HEK293T (cell line): ENCODE measurements at places on chromosomes 16 and 17.

DNA sequence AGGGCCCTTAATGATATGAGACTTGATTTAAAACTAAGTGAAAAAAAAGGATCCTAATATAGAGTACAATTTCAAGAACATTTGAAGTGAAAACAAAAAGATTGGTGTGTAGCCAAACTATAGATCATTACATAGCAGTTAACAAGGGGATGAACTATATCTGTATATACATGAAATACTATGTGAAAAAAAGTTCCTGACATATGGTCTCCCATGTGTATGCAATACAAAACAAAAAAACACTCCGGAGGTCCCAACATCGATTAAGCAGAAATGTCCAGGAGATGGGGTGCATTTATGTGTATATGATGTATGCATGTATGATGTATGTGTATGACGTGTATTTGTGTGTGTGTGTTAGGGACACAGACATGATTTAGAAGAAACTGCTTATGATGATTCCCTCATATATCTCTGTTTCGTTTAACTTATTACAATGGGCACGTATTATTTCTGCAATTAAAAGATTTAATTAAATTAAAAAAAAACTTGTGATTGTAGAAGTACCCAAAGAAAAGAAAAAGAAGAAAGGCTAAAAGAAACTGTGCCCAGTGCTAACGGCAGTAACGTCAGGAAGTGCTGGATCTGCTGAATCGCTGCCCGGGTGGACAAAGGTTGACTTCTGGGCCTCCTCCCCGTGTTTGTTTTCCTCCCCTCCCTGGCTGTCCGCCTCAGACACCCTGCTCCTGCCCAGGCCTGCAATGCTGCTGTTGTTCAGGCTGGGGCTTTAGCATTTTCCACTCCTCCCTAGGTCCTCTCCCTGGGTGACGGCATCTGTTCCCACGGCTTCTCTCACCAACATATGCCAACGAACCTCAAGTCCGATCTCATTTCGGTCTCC, 36.9 kb downstream of the TBX4 start:
- DNase-seq, result no peak

DNA sequence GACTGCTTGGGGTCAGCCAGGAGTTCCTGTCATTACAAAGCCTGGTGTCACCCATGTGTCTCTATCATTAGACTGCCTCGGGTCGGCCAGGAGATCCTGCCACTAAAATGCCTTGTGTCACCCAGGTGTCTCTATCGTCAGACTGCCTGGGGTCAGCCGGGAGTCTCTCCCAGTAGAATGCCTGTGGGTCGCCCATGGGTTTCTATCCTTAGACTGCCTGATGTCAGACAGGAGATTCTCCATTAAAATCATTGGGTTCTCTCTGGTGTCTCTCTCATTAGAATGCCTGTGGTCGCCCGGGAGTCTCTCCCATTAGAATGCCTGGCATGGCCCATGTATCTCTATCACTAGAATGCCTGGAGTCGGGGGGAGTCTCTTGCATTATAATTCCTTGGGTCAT, 2231.0 kb downstream of the TP53TG3F start:
- no peak for DNase-seq

- DNase-seq, result no peak
Measured at GRCh38 chr17:1627182-1627981, 1.3 kb downstream of the SLC43A2 start.

- no peak for DNase-seq
Measured at GRCh38 chr17:72267601-72268000, 146.8 kb downstream of the SOX9 start.

- peak; percentile 72 for DNase-seq
Measured at GRCh38 chr16:86363836-86364618, 146.3 kb upstream of the FOXF1 start.

DNA sequence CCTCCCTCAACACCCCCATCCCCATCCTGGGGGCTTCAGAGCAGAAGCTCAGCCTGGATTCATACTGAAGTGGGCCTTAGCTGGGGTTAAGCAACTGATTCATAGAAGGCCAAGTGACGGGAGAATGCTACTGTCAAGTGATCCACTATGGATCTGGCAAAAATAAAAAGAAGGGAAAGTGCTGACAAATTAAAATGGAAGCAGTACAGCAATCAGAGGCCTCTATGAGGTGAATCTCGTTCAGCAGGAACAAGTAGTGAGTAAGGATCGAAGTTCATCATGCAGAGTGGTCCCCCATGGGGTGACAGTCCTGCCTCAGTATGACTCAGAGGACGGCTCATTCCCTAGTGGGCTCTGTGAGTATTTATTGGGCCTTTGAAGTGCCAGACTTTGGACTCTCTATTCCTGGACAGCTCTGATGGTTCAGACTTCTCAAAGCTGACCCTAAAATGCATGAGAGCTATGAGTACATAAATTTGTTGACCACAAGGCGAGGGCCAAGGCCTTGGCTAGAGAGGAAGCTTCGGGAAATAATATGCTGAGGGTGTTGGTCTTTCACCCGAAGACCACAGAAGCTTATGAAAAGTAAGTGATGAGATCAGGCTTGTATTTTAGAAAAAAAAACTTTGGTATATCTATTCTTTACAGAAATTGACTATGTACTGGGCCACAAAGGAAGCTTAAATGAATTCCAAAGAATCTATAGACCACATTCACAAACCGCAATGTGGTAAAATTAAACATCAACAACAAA, 5.3 kb upstream of the NSMCE1 start:
- DNase-seq, result no peak

GRCh38 chr16:68756239-68756915, 19.3 kb downstream of the CDH1 start:
- no peak for DNase-seq

GRCh38 chr17:68351395-68351794, 60.1 kb downstream of the ARSG start:
- no peak for DNase-seq

- no peak for DNase-seq
Measured at GRCh38 chr17:2719861-2720260, 8.3 kb upstream of the CLUH start.

- no peak for DNase-seq
Measured at GRCh38 chr17:50564916-50565315, 4.4 kb downstream of the CACNA1G start.

DNA sequence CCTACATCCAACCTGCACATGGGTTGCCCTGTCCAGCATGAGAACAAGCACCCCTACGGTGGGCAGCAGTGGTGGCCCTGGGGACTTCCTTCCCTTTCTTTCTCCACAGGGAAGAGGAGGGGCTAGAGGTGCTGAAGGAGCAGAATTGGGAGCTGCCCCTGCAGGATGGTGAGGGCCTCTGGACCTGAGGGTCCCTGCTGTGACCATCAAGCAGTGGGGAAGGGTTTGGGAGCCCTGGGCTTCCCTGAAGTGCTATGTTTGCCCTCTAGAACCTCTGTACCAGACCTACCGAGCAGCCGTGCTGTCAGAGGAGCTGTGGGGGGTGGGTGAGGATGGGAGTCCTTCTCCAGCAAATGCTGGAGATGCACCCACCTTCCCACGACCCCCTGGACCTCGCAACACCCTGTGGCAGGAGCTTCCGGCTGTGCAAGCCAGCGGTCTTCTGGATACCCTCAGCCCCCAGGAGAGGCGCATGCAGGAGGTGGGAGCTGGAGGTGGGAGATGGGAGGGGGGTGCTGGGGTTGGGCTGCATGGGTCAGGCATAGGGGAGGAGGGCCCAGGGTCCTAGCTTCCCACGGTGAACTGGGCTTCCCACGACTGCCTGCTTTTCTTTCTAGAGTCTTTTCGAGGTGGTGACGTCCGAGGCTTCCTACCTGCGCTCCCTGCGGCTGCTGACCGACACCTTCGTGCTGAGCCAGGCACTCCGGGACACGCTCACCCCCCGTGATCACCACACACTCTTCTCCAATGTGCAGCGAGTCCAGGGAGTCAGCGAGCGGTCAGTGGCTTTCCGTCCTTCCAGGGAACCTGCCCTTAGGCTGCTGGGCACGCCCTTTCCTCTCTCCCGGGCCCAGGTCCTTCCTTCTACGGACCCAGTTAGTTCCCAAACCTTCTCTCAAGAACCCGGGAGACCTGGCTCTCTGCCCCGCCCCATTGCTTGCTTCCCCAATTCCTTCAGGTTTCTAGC, 5.0 kb downstream of the ARHGEF15 start:
- no peak for DNase-seq

DNA sequence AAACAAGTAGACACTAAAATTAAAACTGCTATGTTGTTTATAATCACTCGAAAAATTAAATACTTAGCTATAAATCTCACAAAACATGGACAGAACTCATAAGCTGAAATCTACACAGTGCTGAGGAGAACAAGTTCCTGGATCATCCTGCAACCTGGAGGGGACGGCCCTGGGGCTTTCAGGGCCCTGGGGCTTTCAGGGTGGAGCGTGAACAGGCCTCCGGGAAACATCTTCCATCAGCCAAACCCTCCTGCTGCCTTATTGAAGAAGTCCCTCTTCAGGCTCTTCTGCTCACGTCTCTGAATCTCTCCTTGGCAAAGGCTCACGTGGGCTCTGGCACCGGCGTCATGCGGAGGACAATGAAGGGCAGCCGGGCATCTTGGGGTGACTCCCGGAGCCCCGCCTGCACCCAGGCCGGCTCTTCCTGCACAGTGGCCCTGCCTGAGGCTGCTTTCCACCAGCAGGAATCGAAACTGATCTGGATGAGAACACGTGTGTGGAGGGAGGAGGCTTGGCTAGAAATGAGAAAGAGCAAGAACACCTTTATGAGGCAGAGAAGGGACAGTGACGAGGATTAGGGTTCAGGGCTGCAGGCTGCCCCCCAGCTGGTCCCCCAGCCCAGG, 127.3 kb downstream of the CDRT15L2 start:
- DNase-seq, result no peak

- no peak for DNase-seq
Measured at GRCh38 chr17:41617698-41618097, 5.1 kb upstream of the KRT16 start.

DNA sequence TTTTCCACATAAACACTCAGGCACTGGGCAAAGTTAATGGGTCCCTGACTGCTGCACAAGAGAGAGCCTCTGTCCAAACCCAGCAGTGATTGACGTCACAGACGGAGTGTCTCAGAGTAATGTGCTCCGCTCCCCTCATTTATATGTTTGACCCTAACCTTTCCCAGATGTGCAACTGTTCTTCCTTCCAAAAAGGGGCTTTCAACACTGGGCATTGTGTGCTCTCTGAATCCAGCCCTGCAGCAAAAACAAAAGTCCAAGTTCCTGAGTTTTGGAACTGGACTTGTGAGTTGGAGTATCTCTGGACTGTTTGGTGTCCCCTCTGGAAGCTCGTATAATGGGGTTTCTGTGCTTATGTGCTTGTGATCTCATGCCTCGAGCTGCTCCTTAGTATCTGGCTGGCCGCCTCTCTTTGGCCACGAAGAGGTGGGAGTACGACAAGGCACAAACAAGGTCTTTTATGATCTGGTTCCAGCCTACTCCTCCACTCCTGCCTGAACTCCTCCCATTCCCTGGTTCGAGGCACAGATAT, 76.4 kb upstream of the SMIM36 start:
- no peak for DNase-seq

DNA sequence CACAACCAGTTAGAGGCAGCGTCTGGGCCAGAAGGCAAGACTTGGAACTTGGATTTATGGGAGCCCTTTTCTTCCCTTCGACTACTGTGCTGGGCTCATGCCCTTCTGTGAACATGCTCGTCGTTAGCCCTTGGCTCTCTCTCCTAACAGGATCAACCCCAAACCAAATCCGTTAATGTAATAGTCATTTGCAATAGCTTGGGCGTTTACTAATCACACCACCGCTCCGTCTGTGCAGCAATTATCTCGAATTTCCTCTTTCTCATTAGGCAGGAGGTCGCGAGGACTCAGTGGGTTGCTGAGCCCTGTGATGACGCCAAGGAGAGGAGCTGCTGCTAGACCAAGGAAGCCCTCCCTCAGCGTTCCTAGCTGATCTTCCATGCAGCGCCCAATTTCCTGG, 114.7 kb downstream of the ENGASE start:
- no peak for DNase-seq

- no peak for DNase-seq
Measured at GRCh38 chr16:58211846-58212245, 13.9 kb upstream of the CSNK2A2 start.

- DNase-seq, result no peak
Measured at GRCh38 chr16:13435415-13435814, 484.5 kb upstream of the ERCC4 start.

GRCh38 chr17:81890447-81891302, 711 bp downstream of the ALYREF start:
- peak; percentile 38 for DNase-seq

DNA sequence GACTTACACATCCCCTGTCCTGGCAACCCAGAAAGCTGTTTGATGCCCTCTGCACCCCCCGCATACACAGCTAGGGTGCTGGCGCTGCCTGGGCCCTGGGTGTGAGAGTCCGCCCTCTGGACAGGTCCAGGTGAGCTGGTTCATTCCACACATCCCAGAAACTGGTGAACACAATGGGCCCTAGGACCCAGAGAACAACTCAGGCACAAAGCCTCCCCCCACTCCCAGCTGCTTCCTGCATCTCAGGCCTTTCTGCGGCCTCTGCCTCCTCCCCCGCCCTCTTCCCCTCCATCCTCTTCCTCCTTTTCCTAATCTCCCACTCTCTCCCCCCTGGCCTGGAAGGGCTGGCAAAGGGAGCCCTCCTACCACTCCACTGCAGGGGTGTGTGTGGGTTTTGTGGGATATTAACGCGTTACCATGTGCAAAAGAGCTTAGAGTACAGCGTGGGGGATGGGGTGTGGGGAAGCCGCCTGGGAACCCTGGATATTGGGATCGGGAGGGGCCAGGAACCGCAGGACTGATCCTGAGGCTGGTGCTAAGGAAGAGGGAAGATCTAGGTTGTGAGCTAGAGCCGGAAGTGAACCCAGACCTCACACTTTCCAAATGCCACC, 1.6 kb upstream of the PPP1R9B start:
- DNase-seq, result peak; percentile 80

- DNase-seq, result no peak
Measured at GRCh38 chr16:65548470-65548869, 426.6 kb upstream of the CDH11 start.

- DNase-seq, result no peak
Measured at GRCh38 chr17:19021622-19022083, 17.1 kb upstream of the FAM83G start.

DNA sequence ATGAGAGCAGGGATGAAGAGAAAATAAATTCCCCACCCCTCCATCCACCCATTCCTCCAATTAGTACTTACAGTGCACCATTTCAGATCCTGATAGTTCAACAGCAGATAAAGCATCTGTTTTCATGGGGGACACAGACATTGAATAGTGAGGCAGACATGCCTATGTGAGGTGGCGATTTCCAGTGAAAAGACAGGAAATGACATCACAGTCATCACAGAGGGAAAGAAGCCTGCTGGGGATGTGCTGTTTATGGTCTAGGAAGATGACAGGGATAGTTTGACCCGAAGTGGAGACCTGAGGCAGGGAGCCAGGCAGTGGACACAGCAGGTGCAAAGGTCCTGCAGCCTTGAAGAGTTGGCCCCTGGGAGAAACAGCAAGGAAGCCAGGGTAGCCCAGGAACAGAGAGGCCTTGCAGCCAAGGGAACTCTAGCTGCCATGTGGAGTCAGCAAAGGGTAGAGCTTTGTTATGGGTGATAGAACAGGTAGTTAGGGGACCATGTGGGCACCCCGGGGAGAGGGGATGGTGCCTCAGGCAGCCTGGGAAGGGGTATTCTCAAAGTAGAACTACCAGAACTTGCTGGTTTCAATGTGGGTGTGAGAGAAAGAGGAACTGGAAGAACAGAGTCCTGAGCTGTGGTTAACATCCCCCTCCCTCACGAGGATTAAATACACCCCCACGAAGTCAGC, 256.6 kb downstream of the CPPED1 start:
- DNase-seq, result no peak

- no peak for DNase-seq
Measured at GRCh38 chr17:80759377-80759673, 214.7 kb downstream of the RPTOR start.
